ENCODE measurements at places on chromosomes 2 and 18.

- DNase-seq: no peak
Measured at GRCh38 chr2:64214281-64215115, 70.3 kb upstream of the PELI1 start.

DNA sequence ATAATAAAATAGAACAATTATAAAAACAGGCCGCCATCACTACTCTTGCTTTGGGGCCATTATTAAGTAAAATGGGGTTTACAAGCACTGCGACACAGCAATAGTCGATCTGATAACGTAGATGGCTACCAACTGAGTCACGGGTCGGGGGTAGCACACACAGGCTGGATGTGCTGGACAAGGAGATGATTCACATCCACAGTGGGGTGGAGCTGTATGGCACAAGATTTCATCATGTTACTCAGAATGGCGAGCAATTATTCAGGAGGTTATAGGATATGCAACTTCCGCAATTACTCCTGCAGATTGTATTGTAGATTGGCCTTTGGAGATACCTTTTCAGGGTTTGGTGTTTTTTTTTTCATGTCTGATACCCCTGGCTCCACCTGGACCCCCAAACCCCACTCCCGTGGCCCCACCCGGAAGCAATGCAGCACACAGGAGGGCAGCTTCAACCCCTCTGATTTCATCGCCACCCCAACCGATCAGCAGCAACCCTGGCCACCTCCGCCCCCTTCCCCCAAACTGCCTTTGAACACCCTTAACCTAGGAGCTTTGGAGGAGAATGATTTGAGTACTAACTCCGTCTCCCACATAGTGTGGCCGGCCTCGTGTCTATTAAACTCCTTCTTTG is 21.4 kb upstream of the MLPH start:
- peak; percentile 82 for DNase-seq

- no peak for DNase-seq
Measured at GRCh38 chr2:232926431-232926939, 56.4 kb downstream of the SNORC start.

DNA sequence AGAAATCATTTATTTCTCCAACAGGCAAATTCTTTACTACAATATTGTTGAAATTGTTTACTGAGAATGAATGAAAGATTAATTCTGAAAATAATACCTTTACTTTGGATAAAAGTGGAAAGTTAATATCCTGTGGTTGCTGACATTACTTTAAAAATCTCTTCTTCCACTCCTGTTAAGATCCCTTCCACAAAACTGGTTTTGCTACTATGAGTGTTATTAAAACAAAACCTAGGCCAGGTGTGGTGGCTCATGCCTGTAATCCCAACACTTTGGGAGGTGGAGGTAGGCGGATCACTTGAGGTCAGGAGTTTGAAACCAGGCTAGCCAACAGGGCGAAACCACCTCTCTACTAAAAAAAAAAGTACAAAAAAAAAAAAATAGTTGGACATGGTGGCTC is 123.9 kb upstream of the CCDC150 start:
- DNase-seq: no peak

DNA sequence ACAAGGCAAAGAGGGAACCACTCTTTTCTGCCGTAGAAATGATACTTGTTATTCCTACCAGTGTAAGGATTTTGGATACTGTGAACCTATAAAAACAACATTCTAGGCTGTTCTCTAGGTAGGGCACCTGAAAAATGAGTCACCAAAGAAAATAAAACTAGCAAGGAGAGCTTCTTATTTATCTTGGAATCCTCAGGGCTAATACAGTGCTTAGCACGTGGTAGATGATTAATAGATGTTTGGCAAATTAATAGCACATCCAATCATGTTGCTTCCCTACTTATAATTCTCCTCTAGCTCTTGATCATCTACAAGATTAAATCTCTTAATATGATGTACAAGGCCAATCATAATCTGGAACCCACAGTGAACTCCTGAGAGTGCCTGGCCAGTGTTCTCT is 73.1 kb downstream of the AAK1 start:
- DNase-seq: no peak

DNA sequence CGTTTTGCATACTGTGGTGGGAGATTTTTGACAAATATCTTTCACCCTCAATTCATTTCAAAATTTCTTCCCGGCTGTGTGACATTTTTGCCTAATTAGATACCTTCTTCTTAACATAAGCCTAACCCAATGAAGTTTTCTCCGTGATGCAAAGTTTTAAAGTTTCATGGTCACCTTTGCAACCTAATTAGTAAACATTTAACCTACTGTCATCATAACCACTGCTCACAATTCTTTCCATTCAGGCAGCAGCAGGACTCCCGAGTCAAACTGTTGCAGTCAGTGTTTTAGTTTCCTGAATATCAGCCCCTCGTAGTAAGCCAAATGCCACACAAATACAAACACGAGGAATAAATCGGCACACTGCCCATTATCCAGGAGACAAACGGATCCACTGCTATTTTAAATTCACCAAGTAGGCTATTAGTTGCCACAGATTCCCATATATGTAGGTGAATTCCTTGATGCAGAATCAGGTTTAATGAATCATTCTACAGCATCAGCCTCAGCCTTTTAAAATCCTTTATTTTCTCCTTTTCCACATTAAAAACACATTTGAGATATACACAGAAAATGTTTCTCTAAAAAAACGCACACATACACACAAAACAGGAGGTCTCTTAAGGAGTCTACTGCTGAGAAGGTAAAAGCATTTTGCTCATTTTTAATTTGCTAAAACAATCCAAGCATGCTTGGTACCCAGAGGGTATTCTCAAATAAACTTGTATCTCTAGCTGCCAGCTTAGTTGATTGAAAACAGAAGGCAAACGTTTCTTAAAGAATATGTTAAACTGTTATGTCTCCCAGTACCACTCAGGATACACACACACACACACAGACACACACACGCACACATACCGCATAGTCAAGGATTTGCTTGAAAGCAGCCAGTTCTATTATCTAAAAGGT is 106.5 kb upstream of the KCTD1 start:
- DNase-seq: no peak

DNA sequence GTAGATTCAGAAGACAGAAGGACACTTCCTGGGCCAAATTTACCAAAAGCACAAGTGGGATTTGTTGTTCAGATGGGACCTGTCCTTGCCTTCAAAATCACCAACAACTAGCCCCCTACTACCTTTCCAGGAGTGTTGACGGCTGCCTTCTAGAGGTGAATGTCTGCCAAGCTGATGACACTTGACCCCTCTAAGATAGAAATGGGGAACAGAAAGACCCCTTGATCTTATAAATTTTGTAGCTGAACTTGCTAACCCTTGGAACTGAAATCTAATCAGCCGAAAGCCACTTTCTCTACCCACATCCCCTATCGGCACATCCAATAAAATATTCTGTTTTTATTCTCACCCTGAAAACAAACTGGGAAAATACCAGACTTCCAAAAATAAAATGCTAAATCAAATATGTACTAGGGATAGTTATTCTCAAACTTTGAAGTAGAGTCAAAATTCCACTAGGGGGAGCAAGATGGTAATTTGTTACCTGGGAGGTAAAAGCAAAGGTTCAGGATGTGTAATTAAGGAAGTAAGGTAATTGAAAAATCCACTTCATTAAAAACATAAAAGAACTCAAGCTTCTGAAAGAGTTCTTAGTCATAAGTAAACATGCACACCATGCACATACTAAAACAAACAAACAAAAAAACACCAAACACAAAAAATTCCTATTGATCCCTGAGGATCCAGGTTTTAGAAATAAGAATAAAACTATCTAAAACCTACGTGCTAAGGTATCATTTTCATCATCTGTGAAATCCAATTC is 119.2 kb downstream of the ANKRD44 start:
- DNase-seq: peak; percentile 35

DNA sequence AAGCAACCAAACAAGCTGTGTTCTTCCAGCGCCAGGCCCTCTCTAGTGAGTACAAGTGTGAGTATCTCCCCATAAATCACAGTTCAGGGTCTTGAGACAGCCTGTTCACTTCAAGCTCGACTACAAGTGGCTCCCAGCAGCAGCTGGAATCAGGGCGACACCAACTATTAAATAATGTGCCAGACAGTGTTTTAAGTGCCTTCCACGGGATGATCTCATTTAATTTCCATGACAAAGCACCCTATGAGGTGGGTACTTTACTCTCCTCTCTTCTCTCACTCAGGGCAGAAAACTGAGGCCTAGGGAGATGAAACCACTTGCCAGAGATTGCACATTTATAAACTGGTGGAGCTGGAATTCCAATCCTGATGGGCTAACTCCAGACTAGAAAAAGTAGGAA is 2.6 kb upstream of the FAM136A start:
- no peak for DNase-seq

DNA sequence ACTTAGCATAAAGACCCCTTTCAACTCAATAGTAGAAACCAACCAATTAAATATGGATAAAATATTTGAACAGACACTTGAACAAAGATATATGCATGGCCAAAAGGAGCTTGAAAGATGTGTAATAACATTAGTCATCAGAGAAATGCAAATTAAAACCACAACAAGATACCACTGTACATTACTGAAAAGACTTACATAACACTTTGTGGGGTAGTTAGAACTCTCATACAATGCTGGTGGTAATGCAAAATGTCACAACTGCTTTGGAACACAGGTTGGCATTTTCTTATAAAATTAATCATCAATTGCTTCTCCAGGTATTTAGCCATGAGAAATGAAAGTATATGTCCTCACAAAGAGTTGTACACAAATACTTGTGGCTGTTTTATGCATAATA is 60.7 kb downstream of the TTC27 start:
- no peak for DNase-seq

DNA sequence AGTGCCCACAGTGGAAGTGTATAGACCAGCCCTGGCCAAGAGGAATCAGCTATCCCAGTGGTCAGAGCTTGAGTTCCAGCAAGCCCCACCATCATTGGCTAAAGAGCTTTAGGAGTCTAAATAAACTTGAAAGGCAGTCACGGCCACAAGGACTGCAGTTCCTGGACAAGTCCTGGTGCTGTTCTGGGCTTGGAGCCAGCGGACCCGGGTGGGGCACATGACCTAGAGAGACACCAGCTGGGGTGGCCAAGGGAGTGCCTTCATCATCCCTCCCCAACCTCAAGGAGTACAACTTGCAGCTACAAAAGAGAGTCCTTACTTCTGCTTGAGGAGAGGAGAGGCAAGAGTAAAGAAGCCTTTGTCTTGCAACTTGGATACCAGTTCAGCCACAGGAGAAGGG is 439.8 kb upstream of the TMEFF2 start:
- no peak for DNase-seq

DNA sequence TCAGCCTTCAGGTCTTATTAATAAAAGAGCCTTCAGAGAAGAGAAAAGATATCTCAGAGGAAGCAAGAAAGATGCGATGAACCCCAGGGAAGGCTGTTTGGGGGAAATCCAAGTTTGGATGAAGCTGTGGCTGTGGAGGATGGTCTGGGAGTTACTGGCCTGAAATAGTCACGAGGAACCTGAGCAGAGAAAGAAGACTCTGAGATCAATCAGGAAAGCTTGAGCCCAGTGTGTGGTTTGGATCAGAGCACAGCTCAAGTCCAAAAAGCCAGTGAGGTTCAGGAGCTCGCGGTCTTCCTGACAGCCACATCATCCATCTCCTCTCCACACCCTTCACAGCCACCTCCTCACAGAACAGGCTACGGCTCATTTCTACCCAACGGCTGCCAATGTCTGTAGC is 87.4 kb upstream of the SERPINE2 start:
- peak; percentile 54 for DNase-seq

DNA sequence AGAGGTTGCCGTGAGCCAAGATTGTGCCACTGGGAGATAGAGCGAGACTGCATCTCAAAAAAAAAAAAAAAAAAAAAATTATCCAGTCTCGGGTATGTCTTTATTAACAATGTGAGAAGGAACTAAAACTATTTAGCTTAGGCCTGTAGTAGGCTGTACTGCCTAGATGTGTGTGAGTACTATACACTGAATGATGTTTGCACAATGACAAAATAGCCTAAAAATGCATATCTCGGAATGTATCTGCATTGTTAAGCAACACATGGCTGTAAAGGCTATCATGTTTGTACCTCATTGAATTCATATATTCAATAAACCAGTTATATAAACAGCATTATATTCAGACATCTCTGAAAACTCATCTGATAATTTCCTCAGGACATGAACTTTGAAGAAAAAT is 191.2 kb upstream of the SESTD1 start:
- no peak for DNase-seq

DNA sequence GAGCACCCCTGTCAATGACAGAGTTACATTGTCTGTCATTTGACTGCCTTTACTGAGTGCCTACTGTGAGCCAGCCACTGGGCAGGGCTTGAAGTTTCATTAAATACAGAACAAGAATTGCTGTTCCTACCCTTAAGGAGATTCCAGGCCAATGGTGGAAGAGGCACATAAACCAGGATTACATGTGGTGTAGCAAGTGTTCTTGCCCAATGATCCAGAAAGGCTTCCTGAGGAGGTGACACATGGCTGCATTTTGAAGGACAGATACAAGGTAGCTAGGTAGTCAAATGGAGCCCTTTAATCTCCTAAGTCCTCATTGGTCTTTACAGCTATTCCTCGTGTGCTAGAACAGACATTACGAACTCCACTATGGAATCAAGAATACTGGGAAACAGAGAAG is 312.7 kb downstream of the ETAA1 start:
- no peak for DNase-seq

GRCh38 chr2:25566094-25566493 is 107.3 kb downstream of the DTNB start:
- DNase-seq: no peak

Data from AG20443 (cell line).